ENCODE measurements at places on chromosomes 7 and 10.

- DNase-seq: no peak
Measured at GRCh38 chr7:87886875-87887274, 10.6 kb downstream of the DBF4 start.

GRCh38 chr7:148472406-148472805, 118.2 kb upstream of the C7orf33 start:
- DNase-seq: no peak

DNA sequence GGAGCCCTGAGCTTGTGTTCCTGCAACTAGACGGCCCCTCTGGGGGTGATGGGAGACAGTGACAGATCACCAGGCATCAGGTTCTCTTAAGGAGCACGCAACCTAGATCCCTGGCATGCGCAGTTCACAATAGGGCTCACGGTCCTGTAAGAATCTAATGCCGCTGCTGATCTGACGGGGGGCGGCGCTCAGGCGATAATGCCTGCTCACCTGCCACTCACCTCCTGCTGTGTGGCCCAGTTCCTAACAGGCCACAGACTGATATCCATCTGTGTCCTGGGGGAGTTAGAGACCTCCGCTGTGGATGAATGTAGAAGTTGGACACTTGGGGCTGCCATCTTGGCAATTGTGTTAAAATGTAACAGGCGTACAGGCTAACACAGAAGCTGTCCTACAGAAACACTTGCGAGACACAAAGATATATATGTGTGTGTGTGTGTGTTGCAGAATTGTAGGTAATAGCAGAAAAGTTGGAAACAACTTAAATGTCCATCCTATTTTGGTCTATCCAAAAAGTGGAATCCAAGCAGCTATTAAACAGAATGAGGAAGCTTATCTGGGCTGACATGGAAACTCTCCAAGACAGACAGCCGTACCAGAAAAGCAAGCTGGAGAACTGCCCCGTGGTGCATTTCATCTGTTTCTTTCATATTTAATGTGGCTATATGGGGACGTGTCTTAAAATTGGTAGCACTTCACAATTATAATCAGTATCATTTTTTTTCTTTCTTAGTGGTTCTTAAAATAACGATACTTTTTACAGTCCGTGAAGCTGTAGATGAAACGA, 82.8 kb downstream of the MKI67 start:
- no peak for DNase-seq

DNA sequence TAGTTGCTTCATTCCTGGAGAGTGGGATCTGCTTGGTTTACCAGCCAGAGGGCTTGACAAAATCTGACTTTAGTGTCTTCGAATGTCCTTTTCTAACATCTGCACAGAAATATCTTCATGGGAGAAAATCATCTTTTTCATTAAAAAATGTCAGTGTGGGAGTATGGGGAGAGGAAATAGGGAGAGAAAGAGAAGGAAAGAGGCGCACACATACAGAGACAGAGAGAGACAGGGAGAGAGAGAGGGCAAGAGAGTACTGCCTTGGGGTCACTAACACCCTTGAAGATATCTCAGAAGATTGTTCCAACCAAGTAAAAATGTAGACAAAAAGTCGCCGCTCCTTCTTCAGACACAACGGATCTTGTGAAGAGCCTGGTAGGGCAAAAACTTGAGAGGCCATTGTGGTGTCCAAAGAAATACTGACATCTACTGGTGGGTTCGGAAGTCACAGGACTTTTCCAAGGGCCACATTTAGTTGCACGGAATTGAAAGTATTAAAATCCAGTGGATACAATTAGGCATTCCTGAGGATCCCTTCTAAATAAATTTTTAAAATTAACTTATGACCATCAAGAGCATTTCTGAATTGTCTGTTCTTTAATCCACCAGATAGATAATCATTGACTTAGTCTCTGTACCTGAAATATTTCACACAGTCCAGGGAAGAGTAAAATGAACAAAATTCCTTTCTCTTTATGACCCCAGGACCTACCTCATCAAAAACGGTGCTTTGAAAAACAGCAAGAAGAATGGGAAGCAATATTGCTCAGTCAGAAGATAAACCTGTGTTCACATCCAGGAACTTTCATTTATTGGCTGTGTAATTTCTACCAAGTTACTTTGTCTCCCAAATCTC, 29.7 kb downstream of the VIM start:
- peak; percentile 70 for DNase-seq

- DNase-seq: no peak
Measured at GRCh38 chr10:126876456-126876855, 28.8 kb upstream of the DOCK1 start.

DNA sequence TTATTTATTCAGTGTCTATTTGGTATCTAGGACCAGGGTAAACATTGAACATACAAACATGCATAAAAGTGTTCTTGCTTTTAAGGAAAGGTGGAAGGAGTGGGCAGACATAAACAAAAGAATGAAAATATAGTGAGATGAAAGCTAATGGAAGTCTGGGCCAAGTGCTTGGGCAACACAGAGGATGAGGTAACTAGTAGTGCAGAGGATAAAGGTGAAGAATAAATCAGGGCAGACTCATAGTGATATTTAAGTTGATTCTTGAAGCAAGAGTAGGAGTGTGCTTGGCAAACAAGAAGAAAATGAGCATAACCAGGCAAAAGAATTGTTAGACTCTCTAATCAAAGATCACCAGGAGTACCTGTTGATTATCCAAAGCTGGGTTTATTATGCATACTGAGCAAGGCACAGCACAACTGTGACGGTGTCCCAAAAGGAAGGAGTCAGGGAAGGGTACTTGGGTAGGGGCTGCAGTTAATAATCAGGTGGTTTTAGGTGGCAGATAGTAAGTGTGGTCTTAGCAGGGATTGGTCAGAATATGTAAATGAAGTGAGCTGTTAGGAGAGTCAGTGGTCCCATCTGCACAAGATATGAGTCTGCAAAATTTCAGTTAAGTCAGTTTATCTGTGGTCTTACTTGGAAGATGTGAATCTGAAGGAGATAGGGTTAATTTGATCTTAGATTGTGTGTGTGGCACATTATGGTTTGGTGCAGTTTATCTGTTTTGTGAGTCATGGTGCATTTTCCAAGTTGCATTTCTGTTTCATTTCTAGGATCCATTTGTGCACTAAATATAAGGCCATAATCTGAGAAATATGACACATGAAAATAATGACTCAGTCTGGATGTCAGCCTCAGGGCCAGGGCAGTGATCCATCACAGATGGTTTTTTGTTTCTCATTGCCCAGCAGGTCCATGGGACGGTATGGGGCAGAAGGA, 30.6 kb upstream of the TAX1BP1 start:
- no peak for DNase-seq

DNA sequence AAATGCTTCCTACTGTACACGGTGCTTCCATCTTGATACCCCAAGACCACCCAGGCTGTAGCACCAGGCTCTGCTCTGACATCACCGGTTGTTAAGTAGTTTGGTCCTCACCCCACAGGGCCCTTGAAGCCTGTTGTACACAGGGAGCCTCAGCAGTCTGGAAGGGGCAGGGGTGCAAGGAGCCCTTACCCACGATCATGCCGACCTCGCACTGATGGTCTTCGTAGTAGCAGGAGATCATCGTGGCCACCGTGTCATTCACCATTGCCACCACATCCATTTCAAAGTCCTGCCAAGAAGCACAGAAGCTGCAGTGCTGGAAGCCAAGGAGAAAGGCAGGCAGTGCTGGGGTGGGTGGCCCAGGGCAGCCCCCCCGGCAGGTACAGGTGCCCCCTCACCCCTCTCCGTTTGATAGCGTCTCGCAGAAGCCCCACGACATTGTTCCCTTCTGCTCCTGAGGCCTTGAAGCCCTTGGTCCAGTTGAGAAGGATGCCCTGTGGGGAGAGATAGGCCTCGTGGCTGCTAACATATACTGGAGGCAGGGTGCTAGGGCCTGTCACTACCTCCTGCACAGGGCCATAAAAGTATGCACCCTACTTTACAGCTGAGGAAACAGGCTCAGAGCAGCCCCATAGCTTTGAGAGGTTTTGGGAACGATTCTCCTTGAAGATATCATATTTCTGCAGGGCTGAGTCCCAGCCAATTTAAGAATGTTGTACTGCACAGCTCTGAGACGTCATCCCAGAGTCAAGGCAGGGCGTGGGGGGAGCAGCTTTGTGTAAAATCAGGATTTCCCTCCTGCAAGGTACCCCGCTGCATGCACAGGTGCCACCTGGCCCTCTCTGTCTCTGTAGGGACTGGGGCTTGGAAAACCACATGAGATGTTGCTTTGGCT, 8.7 kb upstream of the MYL7 start:
- no peak for DNase-seq

- DNase-seq: no peak
Measured at GRCh38 chr7:84193747-84194146, 842 bp downstream of the SEMA3A start.

DNA sequence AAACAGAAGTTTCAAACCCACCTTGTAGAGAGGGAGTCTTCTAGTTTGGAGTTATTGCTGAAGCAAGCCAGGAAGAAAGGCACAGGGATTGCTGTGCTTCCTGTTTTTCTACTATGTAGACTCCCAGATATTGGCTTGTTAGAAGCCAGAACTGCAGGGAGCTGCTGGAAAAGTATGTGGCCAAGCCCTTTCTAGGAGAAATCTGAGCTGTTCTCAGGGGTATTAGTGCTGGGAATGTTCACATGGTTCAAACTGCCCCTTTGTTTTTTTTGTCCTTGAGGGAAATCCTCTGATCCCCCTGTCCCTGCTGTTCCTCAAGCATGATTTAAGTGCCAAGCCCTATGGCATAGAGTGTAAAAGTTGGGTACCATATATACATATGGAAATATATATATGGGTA, 184.0 kb downstream of the CCDC7 start:
- DNase-seq: no peak

DNA sequence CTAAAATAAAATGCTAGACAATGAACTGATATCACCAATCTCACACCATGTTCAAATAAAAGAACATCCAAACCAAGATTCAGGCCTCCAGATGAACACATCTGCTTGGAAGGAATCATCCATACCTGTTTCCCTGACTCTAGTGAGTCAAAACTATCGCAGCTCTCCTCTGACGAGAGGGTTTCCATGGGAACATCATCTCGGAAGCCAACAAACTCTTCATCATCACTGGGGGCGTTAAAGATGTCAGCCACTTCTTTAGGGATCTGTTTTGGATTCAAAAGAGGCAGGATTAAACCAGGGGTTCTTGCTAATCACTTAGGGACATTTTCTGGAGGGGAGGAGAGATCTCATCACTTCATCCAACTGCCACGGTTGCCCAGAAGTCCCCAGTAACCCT, 29.1 kb downstream of the CDCA7L start:
- DNase-seq: no peak

DNA sequence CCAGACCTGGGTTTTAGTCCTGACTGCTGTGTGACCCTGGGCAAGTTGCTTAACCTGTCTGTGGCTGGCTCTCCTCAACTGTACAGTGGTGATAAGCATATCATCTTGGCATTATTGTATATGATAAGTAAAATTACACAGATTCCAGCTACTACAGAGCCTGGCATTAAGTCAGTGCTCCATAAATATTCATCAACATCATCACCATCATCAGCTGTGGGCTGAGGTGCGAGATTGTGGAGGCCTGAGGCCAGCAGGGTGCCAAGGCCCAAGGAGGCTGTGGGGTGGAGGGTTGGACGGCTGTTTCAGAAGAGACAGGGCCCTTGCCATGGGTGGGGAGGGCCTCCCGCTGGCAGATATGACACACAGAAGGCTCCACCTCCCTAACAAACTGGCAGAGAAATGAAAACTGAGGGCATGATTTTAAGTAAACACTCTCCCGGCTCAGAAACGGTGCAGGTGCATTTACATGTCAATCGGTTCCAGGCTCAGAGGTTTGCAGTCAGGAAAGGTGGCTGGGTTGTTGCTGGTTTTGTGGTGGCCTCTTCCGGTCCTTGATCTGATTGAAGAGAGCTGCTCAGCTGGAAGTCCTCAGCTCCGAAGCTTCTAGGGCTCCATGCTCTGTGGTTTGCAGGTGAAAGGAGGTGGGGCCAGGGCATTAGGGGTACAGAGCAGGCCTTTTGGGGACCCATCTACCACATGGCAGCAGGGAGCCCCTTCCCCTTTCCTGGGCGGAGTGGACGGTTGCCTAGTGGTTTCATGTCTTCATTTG, 10.2 kb downstream of the CRYGN start:
- DNase-seq: no peak

DNA sequence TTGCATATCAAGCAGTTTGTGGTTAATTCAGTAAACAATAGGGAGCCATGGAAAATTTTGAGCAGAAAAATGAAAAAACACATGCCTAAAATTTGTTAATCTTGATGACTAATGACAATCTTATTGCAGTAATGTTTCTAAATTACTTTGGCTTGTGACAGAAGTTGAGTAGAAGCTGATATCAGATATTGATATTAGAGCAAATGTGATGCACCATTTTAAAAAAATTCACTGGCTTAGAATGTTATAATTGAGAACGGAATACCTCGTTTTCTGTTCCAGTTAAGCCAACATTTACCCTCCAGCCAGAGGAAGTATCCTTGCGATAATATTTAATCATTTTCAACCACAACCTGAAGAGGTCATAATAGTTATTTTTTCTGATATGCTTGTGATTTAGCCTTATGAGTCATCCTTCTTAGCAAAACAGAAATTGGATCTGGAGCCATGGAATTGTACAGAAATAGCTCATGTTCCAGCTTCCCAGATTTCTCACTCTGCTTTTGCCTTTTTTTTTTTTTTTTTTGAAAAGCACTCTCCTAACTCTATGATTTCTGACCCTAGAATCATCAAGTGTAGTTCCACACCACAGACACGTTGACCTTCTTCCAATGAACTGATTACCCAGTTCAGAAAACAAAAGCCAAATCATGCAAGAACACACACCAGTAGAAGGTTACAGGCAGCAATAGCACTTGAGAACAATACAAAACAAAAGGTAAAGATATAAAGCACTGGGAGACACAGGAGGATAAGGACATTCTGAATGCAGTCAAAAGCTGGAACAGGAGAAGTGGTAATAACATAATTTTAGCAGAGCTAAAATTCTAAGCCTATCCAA, 96.8 kb upstream of the PHYHIPL start:
- DNase-seq: no peak

DNA sequence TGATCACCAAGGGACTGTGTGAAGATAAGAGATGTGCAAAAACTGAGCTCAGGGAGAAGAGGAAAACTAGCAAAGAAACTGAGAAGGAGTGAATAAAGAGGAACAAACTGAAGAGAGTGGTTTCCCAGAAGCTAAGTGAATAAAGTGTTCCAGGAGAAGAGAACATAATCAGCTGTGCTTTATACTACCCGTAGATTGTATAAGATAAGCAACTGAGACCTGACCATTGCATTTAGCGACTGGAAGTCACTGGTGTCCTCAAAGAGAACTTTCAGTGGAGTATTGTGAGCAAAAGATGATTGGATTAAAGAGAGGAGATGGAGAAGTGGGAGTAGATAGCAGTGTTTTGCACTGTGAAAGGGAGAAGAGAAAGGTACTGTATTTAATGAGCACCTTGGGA, 14.6 kb downstream of the PHTF2 start:
- DNase-seq: no peak

- DNase-seq: no peak
Measured at GRCh38 chr10:102285133-102285532, 39.8 kb downstream of the GBF1 start.

GRCh38 chr7:157630301-157630853, 293.6 kb downstream of the DNAJB6 start:
- DNase-seq: no peak

DNA sequence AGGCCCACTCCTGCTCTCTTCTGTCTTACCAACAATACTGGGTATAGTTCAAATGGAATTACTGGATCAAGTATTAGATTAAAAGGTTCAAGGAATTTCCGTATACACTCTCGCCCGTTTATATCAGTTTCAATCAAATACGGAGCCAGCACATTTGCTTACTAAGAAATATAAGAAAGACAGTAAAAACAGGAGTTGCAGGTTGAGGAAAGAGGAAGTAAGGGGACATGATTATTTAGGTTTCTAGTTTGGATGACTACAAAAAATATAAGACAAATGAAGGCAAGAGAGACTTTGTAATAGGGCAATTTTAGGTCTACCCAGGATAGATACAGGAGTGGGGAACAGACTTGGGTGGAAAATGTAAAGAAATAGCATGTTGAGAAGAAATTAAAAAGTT, 109.9 kb upstream of the ABI1 start:
- DNase-seq: no peak

Data from amygdala (tissue), 56 donors.